ENCODE measurements at places on chromosomes 5 and 9.

- no peak for DNase-seq
Measured at GRCh38 chr5:145347026-145347616, 488.0 kb downstream of the PRELID2 start.

DNA sequence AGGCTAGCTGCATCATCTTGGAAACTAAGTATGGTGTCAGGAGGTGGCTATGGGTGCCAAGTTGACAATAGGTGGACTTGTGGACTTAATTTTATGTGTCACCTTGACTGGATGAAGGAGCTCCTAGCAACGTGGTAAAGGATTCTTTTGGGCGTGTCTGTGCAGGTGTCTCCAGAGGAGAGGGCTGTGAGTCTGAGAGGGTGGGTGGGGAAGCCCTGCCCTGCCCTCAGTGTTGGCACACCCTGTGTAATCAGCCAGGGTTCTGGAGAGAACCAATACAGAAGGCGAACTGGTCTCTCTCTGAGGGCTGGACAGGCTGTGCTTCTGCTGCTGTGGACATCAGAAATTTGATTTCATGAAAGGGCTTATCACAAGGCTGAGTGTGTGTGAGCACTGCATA is 61.0 kb downstream of the GTF3C4 start:
- no peak for DNase-seq

DNA sequence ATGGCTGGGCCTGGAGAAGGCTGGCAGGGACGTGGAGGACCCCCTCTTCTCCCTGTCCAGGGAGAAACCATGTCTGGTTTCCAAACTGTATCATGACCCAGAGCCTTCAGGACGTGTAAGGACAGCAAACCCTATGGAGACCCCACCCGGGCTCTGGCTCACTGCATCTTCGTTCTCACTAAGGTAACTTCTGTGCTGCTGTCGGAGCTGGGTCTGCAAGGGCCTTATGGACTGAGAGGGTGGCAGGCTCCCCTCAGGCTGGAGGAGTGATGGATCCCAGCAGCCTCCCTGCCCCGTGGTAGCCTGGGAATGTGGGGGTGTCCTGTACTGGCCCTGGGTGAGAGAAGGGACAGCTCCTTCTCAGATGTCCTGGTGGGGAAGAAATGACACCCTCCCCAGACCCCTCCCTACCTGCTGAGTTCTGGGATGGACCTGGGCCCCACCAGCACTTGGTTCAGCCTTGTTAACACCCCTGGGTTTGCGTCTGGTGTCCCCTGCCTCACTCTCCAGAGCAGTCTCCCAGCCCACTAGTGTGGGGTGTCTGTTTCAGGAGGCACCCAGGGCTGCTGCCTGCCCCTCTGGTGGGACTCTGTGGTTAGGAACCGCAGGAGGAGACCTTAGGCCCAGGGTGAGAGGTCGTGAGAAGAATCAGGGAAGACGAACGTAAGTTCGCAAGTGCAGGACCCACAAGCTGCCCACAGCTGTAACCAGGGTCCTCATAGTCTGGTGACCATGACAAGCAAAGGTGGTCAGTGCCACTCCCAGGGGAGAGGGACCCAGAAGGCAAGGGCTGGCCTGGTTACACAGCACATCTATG is 6.6 kb downstream of the SPATA31E1 start:
- DNase-seq, result peak; percentile 59

DNA sequence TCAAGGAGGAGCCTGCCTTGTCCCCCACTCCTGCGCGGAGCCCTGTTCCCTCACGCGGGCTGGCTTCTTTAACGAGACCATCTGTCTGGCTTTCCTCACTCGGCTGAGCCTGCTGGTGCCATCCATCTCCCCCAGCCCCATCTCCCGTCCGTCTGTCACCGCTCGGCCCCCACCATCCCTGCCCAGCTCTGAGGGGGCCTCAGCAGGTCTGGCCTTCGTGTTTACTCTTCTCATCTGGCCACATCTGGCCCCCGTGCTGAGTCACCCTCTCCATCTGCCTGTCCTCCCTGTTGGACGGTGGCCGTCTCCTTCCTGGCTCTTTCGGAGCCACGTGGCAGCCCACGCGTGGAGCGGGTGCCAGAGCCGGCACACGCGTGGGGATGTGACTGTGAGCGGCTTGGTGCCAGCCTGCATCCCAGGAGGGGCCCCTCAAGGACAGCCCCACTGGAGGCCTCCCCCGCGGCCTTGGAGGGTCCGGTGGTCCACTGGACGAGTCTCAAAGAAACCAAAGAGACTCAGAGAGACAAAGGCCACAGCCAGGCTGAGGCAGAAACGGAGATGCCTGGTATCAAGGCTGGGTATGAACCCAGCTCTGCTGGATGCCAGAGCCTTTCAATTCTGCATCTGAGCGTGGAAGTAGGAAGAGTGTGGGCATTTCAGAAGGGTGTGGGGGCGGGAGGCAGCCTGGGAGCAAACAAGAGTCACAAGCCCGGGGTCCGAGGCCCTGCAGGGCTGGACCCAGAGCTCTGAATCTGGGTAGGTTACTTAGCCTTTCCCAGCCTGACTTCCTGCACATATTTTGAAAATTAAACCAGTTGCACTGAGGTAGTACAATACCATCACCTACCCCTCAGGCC is 76.7 kb upstream of the UNC5A start:
- DNase-seq, result peak; percentile 91

DNA sequence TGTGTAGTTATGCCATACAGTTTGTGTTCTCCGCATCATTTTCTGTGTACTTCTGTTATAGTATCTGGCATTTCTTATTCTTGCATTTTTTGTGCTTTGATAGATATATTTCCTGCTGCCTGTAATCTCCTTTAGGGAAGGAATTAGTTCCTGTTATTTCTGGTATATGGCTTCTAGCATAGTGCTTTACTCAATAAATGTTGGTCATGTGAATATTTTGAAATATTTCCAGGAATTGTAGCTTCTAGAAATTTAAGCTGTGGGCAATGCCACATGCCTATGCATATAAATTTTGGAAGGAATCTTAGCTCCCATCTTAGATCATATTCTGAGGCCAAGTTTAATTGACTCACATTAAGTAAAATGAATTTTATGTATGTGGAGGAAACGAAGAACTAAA is 11.5 kb upstream of the PRRC1 start:
- DNase-seq, result no peak

- DNase-seq, result no peak
Measured at GRCh38 chr5:176866707-176867310, 32.3 kb downstream of the HK3 start.

DNA sequence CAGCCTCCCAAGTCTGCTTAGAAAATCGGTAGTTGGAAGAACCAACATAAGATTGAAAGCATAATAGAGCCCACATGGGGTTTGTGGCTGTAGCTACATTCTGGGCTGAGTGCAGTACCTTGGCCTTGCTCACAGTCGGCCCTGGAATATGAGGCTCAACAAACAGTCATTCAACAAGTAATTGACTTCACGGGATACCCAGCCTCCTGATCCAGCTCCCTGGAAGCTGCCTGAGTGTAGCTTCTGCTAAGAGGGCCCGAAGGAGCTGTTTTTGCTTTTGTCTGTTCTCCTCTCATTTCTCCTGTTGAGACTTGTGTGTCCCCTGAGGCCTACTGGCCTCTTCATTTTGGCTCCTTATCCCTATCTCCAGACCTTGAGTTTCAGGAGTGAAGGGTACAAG is 170.7 kb downstream of the HSPA4 start:
- no peak for DNase-seq

DNA sequence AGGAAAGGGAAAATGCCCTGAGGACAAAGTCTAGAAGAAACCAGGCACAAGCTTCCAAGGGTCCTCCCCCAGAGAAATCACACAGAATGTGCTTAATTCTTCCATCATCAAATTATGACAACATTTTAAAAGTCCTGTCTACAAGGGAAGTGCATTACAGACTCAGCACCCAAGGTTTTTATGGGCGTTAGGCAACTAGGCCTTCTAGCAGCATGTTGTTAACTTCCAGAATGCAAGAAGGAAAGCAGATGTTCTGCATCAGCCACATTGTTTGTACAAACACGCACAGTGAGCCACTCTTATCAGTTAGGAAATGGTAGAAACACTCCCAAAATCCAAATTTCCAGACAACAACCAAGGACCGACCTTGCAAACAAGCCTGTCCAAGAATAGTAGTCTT is 26.5 kb downstream of the SMC5 start:
- DNase-seq, result no peak

DNA sequence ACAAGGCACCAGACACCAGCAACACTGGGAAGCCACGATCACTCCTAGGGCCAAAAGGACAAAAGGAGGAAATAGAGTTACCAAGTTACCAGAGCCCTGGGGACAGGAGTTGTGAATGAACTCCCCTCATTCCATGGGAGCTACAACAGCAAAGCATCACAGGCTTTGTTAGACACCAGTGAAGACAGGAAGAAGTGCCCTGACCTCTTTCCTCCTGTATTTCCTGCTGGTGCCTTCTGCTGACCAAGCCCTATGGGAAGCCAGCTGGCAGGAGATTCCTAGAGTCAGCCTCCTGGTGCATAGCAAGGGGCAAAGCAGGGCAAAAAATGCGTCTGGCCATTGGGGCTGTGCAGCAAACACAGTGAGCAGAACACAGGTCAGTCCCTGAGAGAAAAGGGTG is 374.7 kb downstream of the ZSWIM6 start:
- no peak for DNase-seq

DNA sequence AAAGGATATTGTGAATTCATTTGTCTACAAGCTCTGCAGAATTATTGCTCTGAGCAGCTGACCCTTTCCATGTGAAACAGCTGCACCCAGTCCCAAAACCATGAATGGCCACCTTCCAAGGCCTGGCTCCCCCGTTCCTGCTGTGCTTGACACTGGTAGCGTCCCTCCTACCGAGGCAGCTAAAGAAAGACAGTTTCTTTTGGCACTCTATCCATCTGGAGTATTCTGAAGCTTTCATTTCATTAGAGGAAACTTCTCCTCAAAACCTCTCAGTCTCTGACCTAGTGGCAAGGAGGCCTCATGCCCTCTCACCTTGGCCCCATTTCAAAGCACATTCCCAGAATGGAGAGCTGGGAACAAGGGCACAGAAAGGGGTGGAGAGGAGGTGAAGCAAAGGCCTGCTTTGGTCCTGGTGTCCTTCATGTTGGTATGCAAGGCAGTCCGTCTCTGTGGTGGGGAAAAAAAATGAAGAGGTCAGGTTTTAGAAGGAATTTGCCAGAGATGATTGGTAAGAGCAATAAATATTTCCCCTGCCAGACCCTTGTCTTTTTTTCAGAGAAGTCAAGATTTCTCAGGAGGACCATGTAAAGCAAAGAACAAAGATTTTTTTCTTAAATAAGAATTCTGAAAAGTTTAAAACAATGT is 232.0 kb downstream of the RFK start:
- no peak for DNase-seq

DNA sequence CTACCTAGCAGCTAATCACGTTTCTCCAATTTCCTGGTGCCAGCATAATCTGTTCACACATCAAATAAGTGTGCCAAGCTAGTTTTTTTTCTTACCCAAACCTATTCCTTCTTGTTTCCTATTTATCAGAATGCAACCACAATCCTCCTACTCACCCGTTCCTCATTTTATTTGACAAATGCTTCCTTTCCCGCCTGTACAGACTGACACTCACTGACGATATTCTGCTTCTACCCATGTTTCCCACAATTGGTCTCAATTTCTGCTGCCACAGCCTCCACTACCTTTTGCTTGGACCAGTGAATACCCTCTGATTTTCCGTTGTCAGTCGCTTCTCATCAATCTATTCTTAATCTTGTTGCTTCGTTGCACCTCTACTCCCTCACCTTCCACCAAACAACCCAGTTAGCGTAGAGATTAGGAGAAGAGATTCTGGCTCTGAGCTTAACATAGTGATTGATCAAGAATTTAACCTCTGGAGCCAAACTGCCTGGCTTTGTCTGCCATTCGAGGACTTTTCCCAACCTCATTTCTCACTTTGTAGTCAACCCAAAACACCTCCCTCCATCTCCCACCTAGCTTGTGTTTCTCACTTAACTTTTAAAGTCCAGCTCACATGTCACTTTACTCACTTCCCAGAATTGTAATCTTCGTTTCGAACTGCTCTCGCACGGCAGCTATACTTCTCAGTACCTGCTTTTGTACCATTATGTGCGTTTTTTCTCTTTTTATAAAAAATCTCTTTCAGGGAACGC is 729 bp upstream of the TMEM38B start:
- DNase-seq, result no peak

- DNase-seq, result no peak
Measured at GRCh38 chr9:123739902-123740301, 190.0 kb downstream of the DENND1A start.

DNA sequence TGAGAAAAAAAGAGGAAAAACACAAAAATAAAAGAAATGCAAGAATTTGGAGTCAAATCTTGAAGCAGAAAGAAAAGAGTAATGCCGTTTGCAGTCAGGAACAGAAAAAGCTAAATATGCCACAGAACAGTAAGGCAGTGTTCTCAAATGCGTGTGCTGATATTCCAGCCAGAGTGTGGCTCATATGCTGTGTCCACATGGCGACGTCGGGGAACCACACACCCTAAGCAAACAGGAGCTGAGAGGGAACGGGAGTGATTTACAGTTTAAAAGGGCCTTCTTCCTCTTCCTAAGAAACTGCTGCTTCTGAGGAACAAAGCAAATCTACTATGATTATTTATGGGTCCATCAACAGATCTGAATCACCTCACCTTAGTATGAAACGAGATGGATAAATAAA is 42.7 kb downstream of the DDX31 start:
- DNase-seq, result no peak

- DNase-seq, result no peak
Measured at GRCh38 chr5:178165581-178165980, 11.9 kb upstream of the NHP2 start.

DNA sequence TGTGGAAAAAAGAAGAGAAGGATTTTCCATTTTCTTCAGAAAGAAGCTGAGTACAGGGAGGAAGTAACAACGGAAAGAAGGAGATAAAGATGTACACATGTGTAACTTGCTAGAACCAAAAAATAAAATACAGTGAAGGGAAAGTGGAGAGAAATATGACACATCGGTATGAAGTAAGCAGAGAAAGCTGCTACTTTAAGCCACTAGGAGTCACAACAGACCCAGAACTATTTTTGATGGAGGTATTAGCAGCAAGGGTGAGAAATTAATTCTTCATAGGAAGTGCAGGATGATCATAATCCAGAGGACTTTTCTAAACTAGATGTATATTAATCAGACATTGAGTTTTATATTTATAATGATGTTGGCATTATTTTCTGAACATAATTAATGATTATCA is 88.5 kb downstream of the FAM174A start:
- DNase-seq, result no peak

DNA sequence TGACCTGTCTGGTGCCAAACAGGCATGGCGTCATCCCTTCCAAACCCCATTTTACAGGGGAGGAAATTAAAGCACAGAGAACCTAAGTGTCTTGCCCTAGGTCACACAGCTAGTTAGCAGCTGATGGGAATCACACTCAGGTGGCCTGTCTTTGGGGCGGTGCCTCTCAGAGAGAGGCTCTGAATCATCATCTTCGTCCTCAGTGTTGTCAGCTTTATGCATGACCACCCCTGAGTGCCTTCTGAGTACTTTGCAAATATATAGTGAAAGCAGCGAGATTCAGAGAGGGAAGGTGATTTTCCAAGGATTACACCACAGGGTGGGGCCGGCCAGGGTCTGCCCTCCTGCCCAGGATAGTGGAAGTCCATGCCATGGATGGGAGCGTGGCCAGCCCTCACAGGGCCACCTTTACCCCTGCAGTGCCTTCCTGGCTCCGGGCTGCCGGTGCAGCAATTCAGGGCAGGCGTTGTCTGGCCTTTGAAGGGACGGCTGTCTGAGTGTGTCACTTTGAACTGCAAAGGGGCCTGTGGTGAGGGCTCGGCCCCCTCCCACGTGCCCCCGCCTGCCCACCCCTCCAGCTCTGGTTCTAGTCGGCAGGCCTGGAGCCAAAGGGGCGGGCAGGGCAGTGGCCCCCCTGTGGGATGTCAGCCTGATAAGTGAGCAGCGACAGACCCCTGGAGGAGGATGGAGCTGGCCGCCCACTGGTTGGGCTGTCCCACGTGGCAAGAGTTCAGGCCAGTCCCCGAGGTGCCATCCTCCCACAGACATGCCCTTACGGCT is 16.9 kb downstream of the LMX1B start:
- no peak for DNase-seq

- DNase-seq, result no peak
Measured at GRCh38 chr5:56064984-56065383, 70.2 kb upstream of the IL6ST start.
